Activated B cell treated with CpG ODN at 0.5 μM for 24 hours (primary cell): ENCODE measurements at places on chromosomes 7 and 10. TPM values are rescaled to one million over a fixed set of nuclear protein-coding genes. Genes with fewer than 3 reads are reported as not detected.

- DNase-seq = no peak
These were observed 10.3 kb upstream of the LRRC27 start for GRCh38 chr10:132321726-132322125.

SFTPD gene
- 0.29 TPM in 1 of 2 replicates, not detected in the other for total RNA-seq

DNA sequence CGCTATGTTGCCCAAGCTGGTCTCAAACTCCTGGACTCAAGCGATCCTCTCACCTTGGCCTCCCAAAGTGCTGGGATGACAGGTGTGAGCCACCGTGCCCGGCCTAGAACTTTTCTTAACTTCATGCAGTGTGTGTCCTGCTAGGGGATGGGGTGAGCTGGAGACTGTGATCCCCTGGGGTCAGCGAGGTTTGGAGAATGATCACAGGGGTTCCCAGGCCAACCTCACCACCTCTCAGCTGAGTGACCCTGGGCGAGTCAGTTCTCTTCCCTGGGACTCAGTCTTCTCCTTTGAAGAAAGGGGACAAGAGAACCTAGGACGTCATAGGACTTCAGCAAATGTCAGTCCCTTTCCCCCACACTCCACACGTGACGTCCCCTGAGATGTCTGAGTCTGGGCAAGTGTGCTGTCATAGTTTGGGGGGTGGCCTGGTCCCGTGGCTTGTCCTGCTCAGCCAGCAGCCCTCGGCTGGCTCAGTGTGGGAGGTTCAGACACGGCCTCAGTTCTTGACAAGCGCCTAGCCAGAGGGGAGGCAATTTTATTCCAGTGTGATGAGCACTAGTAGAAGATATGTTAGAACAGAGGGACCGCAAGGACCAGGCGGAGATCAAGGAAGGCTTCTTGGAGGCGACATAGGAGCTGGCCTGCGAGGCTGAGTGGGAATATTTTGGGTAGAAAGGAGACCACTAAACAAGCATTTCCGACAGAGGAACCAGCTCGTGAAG is 43.3 kb upstream of the ELN start:
- DNase-seq = no peak

KLF14 gene
- total RNA-seq = 0.10 TPM in 1 of 2 replicates, not detected in the other

VENTX gene
- total RNA-seq = 0.13 TPM in 1 of 2 replicates, not detected in the other

ACHE gene
- total RNA-seq = 0.16 and 0.34 TPM in 2 replicates

GCK gene
- total RNA-seq = 0.13 and 0.44 TPM in 2 replicates

GRCh38 chr10:123445261-123445775 is 220.8 kb upstream of the GPR26 start:
- DNase-seq = no peak

DNA sequence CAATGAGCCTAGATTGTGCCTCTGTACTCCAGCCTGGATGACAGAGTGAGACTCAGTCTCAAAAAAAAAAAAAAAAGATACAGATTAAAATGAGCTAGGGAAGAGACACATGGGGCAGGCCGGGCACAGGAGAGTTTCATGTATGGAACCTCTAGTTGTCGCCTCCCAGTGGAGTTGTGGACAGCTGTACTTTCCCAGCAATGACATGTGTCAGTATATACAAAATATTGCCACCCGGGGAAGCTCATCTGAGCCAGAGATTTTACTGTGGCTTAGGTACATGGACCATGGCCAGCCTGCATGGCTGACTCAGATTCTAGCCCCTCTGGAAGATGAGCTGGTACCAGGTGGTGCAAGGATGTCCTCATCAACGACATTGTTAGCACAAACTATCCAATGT is 87.4 kb downstream of the COL26A1 start:
- DNase-seq = no peak

DNA sequence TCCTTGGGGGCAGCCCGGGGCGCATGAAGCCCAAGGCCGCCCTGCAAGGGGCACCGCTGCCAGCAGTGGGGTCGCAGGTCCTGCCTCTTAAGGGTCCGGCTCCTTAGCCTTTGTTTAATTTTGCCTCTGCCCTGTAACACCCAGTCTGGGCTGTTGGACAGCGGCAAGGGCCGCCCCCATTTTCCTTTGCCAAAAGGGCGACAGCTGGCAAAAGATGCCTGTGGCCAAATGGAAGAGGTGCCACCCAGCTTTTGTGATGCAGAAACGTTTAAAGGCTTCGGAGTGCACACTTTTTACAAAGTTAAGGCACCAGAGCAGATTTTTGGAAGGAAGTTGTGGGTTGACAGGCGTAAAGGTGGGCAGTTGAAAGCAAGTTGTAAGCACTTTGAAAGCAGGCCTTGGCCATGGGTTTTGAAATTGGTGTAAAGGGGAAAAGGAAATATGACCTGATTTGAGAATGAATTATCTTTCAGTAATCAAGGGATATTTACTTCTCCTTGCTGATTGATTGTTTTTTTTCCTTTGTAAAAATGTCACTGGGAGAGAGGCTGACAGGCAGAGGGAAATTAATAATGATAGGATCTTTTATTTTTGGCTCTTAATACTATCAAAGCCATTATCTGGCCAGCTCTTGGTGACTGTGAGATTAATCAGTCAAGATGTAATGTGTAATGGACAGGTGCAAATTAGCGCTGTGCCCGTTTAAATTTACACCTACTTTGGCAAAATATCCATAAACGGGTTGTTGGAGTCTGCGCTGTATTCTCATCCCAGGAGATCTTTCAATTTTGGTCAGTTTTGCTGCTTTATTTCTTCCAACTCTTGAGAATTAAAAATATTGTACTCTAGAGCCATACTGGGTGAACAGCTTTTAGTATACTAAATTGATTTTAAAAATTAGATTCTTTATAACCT is 1.2 kb downstream of the CASD1 start:
- DNase-seq = no peak

DNA sequence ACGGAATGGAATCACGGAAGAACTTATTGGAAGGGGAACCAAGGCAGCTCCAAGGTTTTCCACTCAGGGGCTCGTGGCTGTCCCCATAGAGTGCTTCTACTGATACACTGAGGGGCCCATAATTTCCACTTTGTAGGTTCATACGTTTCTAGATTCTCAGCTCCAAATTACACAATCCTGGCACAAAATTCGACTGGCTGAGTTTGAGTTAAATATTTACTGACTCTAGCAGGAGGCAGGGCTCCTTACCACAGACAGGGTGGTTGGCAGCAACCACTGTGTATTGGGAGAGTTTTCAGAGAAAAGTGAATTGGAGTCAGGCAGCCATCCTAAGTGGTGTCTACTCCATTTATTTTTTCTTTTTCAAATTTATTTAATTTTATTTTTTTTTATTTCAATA is 55.4 kb upstream of the SEC61G start:
- DNase-seq = no peak

ASIC3 gene
- 1.2 TPM in 2 replicates for total RNA-seq

GRCh38 chr7:128383776-128384175 is 22.3 kb upstream of the PRRT4 start:
- DNase-seq = no peak

DNA sequence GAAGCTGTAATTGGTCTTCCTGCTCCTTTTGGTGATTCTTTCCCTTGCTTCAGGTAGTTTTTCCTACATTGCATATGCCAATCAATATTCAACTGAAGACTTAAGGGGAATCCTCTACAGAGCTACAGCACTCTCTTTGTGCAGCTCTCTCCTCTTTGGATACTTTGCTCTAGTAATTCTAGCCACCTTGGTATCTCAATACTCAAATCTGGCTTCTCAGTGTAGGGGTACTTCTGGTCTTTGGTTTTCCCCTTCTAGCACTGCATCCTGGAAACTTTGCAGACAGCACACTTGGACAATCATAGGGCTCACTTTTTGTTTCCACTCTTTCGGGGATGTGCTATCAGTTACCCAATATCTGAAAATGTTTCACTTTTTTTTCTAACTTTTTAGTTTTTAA is 9.9 kb downstream of the PHTF2 start:
- no peak for DNase-seq

GALNT17 gene
- not detected in 2 replicates for total RNA-seq

TSPAN33 gene
- 332 and 341 TPM in 2 replicates for total RNA-seq
